ENCODE measurements at places on chromosomes 12 and 14.

DNA sequence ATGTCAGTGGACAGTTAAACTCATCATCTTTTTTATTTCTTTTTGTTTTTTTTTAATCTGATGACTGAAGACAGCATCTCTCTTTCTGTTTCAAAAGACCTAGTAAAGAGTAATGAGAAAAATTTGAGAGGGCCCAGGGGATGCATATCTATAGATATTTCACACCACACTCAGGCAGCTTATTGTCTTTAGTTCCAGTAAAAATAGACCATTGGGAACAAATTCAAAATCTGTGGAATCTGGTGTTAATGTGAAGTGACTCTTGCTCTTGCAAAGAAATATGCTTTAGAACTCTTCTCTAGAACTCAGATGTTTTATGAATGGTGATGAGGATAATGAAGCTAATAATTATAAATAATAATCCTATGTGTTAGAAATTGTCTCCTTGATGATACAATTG is 214.5 kb upstream of the ATP2B1 start:
- DNase-seq = no peak

GRCh38 chr12:91608542-91608941 is 425.9 kb upstream of the DCN start:
- no peak for DNase-seq

- no peak for DNase-seq
Observed at GRCh38 chr12:3157581-3158323, 80.6 kb downstream of the TSPAN9 start.

GRCh38 chr14:95226801-95227200 is 69.5 kb upstream of the DICER1 start:
- DNase-seq = no peak

- no peak for DNase-seq
Observed at GRCh38 chr14:74468513-74468912, 24.6 kb downstream of the NPC2 start.

DNA sequence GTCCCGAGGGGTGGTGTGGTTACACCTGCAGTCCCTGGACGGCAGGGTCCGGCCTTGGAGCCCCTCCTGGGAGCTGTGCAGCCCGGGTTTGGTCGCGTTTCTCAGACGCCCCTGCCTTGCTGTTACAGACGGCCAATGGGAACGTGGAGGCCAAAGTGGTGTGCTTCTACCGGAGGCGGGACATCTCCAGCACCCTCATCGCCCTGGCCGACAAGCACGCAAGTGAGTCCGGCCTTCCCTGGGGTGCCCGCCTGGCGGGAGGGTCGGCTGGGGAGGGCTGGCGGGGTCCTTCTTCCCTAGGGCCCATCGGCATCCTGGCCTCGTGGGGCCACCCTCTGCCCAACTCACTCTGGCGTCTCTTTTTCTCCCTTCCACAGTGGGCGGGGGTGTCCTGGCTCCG is 25.7 kb downstream of the MTA1 start:
- no peak for DNase-seq

GRCh38 chr12:77745624-77746023 is 85.1 kb upstream of the NAV3 start:
- no peak for DNase-seq

DNA sequence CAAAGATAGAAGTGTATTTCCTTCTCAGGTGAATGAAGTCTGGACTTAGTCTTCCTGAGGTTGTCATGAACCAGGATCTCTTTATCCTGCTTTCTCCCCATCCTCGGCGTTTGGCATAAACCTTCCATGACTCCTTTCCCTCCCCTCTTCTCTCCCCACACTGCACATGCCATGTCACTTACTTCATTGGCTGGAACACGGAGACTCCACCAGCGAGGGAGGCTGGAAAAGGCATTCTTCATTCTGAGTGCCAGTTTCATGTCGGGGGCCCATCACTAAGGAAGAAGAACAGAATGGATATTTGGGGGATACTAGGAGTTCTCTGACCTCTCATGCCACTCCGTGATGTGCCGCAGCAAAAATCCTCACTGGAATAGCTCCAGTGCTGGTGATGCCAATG is 105.6 kb downstream of the VCPKMT start:
- DNase-seq = no peak

- DNase-seq = no peak
Observed at GRCh38 chr14:23916446-23916845, 37.1 kb upstream of the DHRS4 start.

DNA sequence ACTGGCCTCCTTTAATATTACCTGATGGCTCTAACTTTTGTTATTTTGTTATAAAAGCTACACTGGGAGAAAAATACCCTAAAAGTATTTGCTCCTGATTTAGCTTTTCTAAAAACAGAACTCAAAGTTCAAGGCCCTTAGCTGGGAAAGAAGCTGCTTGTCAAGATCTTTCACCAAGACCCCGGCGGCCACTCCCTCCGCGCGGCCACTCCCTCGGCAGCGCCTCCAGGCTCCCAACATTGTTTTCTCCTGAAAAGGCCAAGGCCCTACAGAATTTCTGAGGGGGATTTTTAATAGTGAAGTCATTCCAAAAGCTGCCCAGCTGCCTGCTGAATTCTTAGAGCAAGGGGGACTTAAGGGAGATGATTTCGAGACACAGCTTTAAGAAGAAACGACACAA is 96.4 kb downstream of the NTN4 start:
- DNase-seq = peak; percentile 17

- DNase-seq = no peak
Observed at GRCh38 chr14:53491256-53491883, 338.2 kb upstream of the DDHD1 start.

DNA sequence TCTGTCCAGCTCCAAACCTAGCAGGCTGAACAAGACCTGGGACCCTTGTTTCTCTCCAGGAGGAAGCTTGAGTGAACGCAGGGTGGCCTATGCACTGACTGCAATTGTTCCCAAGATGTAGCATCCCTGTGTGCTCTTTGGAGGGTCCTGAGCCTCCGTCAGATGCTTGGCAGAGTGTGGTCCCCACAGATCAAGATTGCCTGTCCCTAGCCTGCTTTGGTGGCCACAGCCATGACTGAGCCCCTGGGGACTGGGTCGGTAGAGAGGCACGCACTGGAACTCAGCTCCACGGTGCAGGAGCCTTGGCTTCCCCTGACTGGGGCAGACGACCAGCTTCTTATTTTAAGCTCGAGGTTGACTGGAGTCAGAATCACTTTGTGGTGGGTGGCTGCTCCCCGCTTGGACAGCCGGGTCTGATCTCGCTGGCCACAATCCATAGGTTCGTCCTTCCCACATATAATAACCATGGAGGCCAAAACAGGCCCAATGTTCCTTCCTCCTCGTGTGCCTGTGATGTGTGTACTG is 97.8 kb downstream of the LGMN start:
- no peak for DNase-seq

- no peak for DNase-seq
Observed at GRCh38 chr12:15155271-15155670, 65.9 kb downstream of the RERG start.

DNA sequence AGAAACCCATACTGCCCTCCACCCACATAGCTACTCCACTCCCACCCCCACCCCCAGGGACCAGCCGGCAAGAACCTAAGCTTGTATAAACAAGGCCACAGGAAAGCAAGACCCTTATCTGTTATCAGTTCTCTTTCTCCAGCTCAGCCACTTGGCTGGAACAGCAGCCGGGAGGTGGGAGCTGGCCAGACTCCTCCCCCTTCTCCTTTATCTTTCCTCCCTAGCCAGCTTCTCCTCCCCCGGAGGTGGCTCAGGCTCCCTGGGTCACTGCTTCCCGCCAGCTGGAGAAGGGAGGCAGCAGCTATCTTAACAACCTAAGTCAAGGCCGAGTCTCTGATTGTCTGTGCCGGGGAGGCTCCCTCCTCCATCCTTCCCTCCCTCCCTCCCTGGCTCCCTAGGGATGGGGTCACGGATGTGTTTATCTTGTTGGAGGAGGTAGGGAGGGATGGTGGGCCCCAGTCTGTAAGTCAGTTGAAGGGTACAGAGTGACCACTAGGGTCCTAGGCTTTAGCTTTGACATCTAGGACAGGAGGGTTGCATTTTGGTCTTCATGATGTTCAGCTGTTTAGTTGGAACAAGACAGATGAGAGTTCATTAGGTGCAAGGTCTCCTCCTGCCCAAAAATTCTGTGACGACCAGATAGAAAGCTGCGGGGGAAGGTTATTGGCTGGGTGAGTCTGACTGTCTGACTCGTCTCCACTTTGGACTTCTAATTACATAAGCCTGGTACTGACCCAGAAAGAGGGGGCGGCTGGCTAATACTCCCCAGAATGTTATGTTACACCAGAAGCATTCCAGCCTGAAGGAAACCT is 29.7 kb downstream of the ZFP36L1 start:
- peak; percentile 72 for DNase-seq

- DNase-seq = no peak
Observed at GRCh38 chr12:6730169-6730568, 6.3 kb downstream of the COPS7A start.

DNA sequence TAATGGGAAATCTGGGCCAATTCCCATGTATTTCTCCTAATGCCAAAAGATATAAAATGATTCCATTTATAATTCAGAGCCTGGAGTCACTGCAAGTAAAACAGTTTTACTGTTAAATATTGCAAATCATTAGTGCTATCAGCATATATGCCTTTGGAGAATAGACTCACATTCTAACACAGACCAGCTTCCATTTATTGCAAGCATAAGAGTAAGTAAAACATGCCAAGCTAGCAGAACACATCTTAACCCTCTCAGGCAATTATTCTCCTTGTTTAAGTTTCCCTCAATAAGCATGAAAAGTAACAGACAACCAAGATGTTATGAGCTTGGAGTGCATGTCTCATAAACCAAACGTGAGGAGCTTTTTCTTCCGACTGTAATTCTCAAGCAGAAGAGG is 173.9 kb upstream of the GRIP1 start:
- no peak for DNase-seq

GRCh38 chr12:124734224-124734788 is 129.4 kb downstream of the SCARB1 start:
- no peak for DNase-seq

DNA sequence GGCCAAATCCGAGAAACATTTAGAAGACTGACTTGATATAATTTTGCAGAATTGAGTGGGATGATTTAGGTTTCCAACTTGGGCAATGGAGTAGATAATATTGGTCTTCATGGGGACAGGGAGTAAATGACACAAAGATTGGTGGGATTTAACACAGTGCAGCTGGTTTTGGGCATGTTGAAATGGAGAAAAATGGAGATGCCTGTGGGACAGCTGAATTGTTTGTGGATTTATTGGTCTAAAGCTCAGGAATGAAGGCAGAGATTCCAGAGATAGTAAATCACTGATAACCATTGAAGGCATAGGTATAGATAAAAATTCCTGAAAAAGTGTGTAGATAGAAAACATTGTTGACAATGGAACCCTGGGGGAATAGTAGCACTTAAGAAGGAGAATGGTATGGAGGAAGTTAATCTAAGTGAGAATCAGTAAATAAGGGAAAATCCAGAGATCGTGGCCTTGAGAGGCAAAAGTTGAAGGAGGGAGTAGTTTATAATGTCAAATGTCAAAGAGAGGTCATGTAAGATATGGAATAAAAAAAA is 120.9 kb upstream of the ATP2B1 start:
- DNase-seq = no peak

- no peak for DNase-seq
Observed at GRCh38 chr14:38203929-38204718, 3.6 kb upstream of the SSTR1 start.

DNA sequence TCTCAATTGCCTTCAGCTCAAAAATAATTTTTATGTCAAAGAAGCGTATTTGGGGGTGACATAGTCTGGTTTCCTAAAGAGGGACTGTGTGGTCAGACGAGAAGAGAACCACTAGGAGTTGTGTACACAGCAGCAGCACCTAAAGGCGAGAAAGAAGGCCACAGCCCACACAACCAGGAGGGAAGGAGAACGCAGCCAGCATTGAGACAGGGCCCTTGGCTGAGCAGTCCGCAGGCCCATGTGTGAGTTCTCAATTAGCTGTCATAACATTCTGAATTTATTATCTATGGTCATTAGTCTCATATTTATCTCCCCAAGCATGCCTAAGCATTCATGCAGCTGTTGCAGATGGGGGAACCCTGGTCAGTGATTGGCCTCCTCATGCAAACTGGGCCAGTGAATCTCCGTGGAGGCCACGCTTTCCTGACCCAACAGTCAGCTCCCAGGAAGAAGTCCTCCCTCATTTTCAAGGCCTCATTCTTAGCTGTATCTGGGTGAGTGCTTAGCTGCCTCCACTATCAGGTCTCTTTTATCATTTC is 81.2 kb upstream of the ATF7IP start:
- DNase-seq = no peak

DNA sequence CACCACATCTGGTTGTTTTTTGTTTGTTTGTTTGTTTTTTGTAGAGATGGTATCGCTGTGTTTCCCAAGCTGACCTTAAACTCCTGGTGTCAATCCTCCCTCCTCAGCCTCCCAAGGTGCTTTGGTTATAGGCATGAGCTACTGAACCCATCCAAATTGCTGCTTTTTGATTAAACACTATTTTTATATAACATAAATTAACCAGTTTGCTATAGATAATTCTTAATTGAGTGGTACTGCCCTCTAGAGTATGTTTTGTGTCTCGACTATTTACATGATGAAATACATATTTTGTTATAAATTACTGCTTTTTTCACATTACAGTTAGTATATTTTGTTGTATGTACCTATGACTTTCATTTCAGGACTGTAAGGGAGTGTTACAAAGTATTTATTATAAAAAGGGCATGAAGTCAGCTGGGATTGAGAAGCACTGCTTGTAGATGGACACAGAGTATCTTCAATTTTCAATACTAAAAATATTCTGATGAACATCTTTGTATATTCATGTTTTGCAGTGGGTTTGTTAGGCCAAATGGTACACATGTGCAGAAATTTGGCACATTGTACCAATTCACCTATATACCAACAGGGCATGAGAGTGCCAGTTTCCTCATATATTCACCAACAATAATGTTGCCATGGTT is 14.9 kb upstream of the SCAF11 start:
- peak; percentile 31 for DNase-seq

DNA sequence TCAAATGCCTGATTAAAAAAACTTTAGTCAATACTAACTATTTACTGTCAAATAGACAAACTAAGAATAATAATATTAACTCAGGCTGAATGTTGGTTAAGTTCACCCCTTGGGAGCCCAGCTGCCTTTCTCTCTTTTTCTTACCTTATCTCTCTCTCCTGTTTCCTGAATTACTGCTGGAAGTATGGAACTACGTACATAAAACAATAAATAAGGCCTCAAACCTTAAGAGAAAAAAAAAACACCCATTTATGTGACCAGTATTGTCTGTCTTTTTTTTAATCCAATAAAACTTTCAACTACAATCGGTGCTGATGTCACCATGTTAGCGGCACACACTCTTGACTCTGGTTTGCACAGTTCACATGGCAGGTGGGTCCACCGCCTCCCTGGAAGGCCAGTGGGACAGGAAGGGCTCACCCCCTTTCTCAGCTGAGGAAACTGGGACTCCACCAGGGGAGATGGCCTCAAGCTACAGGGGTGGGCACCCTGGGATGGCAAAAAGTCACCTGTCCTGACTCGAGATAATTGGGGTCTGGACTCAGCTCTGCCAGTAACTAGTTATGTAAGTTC is 21.3 kb downstream of the BCL11B start:
- no peak for DNase-seq

- DNase-seq = peak; percentile 84
Observed at GRCh38 chr12:110039085-110039807, 9.1 kb downstream of the C12orf76 start.

- no peak for DNase-seq
Observed at GRCh38 chr14:66443785-66444184, 42.4 kb upstream of the CCDC196 start.

Measured in hepatic stellate cell (primary cell).